ENCODE measurements at places on chromosomes 1 and 21.

- DNase-seq = no peak
Observed at GRCh38 chr1:58062635-58063034, 483.9 kb downstream of the OMA1 start.

DNA sequence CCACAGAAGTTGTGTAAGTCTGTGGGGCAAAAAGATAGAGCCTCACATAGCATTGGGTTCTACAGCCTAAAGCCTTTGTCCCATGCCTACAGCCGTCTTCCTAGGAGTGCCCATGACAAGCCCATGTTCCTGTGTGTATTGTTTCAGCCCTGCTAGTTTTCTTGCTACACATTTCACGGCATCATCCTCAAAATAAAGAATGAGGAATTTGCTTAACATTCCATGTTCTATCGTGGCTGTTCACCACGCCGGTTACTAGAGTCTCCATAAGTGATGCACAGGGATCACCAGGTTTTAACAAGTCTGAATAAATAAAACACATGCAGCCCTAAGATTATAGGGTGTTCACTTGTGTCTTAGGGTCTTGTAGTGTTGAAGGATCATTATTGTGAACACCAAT is 87.4 kb upstream of the NGF start:
- DNase-seq = no peak

DNA sequence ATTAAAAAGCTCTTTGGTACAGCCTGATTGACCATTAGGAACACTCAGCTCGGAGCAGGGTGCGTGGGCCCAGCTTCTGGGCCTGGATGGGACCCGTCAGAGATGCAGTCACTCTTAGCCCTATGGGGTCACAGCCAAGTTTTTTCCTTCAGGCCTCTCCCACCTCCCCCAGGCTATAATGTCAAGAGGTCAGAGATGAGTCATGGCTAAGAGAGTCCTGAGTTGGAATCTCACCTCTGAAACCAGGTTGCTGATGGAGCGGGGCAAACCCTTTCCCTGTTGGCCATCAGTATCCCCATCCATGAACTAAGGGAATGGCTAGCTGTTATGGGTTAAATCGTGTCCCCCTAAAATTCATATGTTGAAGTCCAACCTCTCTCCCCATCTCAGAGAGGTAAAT is 195.9 kb upstream of the POU3F1 start:
- DNase-seq = no peak

- no peak for DNase-seq
Observed at GRCh38 chr1:210025870-210026269, 87.9 kb downstream of the SYT14 start.
